ENCODE measurements at places on chromosomes 12 and 14.

GRCh38 chr12:107457362-107457935, 228.2 kb upstream of the PWP1 start:
- no peak for DNase-seq

- DNase-seq, result peak; percentile 33
Observed at GRCh38 chr12:68932961-68933893, at the start of gene CPM. CPM (minus strand) TSS chr12:68933171; CDS start chr12:68932837, 334 bp downstream.

DNA sequence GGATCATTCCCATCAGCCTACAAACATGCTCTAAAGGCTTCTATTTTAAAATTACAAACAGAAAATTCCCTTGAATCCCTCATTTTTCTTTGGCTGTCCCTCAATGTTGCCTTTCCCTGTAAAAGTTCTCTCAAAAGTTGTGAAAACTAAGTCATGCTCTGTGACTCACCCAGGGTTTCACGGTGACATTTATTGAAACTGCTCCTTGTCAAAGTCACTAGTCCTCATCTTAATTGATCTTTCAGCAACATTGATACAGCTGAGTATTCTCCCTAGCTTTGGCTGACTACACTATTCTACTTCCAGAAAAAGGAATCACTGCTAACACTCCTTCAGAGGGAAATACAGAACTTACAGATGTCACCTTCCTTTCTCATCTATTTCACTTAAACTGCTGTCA, 65.7 kb downstream of the ASCL4 start:
- no peak for DNase-seq

GRCh38 chr12:116122628-116123027, 154.9 kb downstream of the MED13L start:
- DNase-seq, result no peak

- no peak for DNase-seq
Observed at GRCh38 chr14:26811756-26812305, 214.0 kb upstream of the NOVA1 start.

DNA sequence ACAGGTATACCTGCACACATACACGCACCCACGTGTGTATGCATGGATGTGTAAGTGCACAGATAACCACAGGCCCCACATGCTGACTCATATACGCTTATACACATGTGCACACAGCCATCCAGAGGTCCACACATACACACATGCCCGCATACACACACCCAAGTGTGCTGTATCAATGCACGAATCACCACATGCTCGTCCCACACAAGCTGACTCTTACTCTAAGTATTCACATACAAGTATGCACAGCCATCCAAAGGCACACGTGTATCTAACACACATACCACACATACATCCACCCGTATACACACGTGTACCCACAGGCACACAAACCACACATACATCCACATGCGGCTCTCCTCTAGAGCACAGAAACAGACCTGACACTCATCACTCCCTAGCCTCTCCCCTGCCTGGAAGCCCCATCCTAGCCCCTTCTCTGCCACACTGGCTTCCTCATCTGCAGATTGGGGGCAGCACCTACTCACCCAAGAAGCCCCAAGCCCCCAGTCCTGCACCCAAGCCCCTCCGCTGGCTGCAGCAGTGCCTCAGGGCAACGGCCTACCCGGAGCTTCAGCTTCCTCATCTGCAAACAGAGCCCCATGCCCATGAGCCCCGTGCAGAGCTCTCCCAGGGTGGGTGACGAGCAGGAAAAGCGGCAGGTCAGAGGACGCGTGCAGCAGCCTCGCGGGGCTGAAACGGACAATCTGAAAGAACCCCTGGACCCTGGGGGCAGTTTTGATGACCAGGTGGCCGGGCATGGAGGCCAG, 105.4 kb downstream of the NCOR2 start:
- DNase-seq, result no peak

- DNase-seq, result no peak
Observed at GRCh38 chr14:96713426-96713825, 83.8 kb upstream of the VRK1 start.

DNA sequence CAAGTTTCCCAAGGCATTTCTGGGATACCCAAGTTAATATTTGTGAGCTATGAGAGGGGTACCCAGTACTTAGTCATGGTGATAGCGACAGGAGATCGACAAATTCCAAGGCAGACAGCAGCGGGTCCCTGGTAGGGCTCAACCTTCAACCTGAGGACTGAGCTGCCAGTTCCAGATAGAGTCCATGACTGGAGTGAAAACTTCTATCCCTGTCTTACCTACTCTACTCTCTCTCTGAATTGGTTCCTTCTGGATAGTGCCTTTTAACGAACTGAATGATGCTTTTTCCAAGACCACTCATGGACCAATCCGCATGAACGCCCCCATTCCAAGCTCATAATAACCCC, 76.9 kb upstream of the ALG10 start:
- DNase-seq, result no peak

- DNase-seq, result no peak
Observed at GRCh38 chr12:107115119-107115518, 21.8 kb upstream of the CRY1 start.

DNA sequence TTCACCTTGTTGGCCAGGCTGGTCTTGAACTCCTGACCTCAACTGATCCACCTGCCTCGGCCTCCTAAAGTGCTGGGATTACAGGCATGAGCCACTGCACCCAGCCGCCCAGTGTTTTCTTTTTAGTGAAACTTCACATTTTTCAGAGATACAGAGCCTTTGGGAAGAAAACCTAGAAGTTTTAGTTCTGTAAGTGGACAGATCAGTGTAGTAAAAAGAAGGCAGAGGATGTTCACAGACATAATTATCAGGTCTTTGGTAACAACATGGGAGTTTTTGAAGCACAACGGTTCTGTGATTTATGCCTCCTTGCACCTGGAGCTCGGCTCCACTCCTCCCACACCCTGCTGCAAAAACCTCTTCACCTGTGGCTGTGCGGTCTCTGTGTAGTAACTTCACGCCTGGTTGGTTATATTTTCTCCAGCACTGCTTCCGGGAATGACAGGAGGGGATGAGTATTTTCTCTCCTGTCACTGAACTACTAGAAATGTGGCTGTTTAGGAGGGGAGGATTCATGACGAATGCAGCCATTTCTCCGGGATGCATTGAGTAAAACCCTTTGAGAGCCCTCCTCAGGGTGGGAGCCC, 67.0 kb downstream of the ARF6 start:
- no peak for DNase-seq

- DNase-seq, result no peak
Observed at GRCh38 chr14:37172024-37172869, at the start of gene SLC25A21. SLC25A21 (minus strand) TSS chr14:37172606.

GRCh38 chr14:61545726-61546455, 149.4 kb upstream of the HIF1A start:
- no peak for DNase-seq

DNA sequence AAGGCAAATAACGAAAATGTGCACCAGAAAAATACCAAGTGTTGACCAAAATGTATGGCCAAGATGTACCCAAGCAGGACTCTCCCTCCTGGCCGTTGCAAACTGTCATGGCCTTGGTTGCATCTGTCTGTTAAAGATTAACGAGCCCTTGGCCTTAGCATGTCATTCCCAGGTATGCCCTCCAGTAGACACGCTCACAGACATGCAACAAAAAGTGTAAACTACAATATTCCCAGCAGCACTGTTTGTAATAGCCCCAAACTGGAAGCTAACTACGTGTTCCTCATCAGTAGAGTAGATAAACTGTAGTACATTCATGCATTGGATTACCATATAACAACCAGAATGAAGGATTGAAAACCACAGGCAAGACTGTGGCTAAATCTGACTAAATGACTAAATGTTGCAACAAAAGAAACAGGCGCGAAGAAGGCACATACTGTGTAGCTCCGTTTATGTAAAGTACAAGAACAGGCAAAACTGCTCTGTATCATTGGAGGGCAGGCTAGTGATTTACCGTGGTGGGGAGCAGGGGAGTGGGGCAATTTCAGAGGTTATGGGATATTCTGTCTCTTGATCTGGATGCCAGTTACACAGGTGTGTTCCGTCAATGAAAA, 232.8 kb upstream of the DIO3 start:
- no peak for DNase-seq

- no peak for DNase-seq
Observed at GRCh38 chr12:104420868-104421267, 35.9 kb upstream of the CHST11 start.

DNA sequence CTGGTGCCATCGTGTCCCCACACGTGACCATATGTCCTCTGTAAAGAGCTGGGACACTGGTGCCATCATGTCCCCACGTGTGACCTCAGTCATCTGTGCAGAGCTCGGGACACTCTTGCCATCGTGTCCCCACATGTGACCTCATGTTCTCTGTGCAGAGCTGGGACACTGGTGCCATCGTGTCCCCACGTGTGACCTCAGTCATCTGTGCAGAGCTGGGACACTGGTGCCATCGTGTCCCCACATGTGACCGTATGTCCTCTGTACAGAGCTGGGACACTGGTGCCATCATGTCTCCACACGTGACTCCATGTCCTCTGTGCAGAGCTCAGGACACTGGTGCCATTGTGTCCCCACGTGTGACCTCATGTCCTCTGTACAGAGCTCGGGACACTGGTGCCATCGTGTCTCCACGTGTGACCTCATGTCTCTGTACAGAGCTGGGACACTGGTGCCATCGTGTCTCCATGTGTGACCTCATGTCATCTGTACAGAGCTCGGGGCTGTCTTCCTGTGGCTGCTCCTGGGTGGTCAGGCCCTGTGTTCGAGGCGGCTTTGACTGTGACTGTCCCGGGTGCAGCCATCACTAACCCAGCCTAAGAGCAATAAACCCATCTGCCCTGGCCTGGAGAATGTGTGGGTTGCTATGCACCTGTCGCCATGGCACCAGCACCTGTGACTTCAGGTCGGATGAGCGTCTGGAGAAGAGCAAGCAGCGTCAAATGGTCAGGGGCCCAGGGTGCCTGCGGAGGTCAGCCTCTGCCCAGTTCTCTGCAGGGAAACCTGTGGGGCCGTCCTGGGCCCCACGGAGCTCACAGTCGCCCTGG, 334.4 kb downstream of the ADGRD1 start:
- DNase-seq, result no peak

DNA sequence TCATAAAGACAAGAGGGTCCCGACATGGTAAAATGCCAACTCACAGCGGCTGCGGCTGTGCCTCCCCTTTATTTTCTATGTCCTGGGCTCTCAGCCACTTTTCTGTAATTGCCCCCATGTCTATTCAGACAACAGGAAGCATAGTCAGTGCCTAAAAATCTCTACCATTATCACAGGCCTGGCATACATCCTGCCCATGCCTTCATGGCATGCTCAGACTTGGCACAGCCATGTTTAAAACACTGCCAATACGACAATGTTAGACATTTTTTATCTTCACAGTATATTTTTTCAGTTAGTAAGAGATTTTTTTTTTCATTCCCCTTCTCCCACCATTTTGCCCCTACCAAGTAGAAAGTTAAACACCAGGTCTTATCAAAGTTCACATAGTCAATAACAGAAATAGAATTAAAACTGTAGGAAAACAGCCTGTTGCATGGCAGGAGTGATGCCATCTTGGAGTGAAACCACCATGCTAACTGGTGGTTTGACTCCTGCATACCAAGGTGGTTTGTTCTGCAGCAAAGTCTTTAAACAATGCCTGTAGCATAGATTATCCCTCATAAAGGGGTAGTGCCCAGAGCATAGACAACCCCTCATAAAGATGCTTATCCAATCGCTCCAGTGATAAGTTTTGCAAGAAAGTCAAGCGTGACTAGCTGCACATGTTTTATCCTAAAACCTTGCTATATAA, 18.9 kb upstream of the CERS5 start:
- no peak for DNase-seq

GRCh38 chr14:77290705-77291104, 19.7 kb upstream of the NGB start:
- DNase-seq, result no peak

DNA sequence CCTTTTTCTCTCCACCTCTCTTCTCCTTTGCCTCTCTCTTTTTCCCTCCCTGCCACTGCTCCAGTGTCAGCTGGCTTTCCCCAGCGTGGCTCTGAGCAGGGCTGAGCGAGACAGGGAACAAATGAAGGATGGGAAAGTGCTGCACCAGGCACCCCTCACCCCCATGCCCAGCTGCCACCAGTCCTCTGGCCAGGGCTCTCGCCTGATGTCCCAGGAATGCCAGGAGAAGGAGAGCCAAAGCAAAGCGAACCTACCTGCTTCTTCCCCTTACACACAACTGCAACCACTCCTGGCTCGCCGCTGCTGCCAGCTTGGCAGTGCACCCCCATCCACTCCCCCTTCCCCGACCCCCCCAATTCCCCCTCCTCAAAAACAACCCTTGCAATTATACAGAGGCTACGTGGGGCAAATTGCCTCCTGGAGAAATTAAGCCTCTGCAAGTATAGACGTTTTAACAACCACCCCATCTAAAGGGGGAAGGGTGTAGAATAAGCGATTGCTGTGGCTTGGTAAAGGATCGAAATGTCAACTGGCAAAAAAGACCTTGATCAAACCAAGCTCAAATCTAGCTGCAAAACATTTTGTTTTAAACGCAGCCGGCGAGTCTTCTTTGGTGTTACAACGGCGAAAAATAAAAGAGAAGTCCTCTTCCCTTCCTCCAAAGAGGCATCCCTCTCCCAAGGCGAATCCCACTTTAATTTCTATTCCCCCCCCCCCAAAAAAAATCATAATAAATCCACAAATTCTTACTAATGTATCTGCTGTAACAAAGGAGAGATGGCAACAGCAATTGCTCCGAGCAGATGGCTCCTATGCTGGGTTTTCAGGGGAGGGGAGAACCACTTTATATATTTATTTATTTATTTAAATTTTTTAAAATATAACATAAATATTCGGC, 2.9 kb downstream of the BCL11B start:
- DNase-seq, result no peak

DNA sequence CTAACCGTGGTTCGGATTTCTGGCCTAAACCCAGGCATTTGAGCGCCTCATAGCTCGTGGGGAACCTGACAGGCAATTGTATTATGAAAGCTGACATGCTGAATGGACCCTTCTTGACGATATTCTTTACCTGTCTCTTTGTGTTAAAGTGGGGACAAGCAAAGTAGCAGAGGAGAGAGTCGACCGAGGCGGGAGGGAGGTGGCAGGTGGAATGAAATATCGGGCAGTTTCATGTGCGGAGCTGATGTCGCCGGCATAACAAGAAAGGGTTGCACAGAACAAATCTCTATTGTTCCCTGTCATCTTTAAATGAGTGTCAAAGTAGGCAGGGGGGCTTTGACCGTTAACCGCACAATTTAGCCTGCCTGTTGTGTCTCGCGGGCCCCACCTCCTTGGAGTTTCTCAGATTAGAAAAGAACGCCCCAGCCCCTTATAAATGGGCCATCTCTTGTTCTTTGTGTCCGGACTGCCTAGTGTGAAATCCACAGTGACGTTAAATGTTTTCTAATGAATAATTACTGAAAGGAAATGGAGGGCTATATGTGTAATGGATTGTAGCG, 11.5 kb downstream of the MYO1H start:
- DNase-seq, result no peak
